ENCODE measurements at places on chromosomes 16 and 17. TPM values are rescaled to one million over a fixed set of nuclear protein-coding genes. Genes with fewer than 3 reads are reported as not detected.

The TMEM220 gene
- total RNA-seq: 6.1 TPM

DNA sequence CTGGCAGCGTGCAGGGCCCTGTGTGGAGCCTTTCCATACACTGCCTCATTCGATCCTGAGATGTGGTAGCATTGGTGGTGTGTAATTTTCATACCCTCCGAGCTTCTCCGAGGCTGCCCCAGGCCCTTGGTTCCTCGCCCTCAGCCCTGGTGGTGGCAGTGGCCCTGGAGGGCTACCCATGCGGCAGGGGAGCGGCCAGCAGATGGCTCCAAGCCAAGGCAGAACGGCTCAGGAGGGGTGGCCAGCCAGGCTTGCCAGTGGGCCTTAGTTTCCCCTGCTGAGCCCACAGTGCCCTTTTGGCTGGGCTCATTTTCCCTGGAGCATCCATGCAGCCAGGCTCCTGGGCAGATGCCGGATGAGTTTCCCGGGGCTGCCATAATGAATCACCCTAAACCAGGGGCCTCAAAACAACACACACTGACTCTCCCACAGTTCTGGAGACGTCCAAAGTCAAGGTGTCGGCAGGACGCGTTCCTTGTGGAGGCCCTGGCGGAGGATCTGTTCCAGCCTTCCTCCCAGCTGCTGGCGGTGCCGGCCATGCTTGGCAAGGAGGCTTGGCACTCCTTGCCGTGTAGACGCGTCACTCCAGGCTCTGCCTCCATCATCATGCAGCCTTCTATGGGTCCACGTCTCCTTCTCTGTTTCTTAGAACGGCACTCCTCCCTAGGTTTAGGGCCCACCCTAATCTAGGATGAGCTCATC is 158.8 kb upstream of the GSE1 start:
- H3K36me3 ChIP-seq: no peaks in the 10 kb centered on the region
- DNase-seq: no peak
- H3K27ac ChIP-seq: no peak overlapping the region
- no peaks in the 10 kb centered on the region for H3K27me3 ChIP-seq
- no peak overlapping the region for H3K4me3 ChIP-seq

DNA sequence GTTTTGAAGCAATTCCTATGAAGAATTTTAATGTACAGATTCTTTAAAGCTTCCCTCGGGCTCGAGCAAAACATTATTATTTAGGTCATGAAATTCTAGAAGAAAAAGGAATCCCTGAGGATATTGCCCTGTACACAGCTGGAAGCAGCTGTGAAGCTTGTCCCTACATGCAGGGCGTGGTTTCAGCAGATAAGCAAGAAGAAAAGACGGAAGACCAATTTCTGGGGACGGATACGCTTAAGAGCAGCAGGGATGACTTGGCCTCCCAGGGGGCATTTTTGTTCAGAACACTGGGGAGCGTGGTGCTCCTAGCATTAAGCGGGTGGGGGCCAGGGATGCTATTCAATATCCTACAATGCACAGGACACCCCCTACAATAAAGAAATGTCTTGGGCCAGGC is 34.3 kb downstream of the LITAF start:
- no peaks in the 10 kb centered on the region for H3K4me1 ChIP-seq
- no peak overlapping the region for H3K27ac ChIP-seq
- DNase-seq: no peak
- H3K4me3 ChIP-seq: no peak overlapping the region

The RGS9 gene
- total RNA-seq: 12.0 TPM

GRCh38 chr17:34710226-34710625 is 130.8 kb downstream of the TMEM132E start:
- H3K4me3 ChIP-seq: no peak overlapping the region
- H3K27ac ChIP-seq: no peak overlapping the region
- no peaks in the 10 kb centered on the region for H3K4me1 ChIP-seq

The TP53TG3C gene
- not detected for total RNA-seq

Measured in H9 (cell line).